ENCODE measurements at places on chromosomes 4 and X. TPM values are rescaled to one million over a fixed set of nuclear protein-coding genes. Genes with fewer than 3 reads are reported as not detected.

DNA sequence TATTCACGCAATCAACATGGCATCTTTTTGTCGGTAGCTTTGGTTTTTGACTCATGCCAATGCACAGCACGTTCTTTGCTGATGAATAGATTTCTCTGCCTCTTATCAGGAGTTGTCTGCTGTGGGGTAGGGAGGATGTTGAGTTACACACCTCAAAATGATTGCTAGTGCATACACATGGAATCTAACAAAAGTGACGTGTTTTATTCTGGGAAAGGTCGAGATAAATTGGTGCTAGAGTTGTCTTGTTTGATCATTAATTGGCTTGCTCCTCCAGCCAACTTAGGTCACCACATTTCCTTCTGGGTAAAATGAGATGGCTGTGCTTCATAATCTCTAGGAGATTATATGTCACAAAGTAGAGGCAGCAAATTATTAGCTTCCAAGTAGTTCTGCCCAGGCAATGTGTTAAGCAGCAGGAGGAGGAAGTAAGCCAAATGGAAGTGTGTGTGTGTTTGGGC lies 3.9 kb downstream of the RAB9A start:
- DNase-seq, result no peak

DNA sequence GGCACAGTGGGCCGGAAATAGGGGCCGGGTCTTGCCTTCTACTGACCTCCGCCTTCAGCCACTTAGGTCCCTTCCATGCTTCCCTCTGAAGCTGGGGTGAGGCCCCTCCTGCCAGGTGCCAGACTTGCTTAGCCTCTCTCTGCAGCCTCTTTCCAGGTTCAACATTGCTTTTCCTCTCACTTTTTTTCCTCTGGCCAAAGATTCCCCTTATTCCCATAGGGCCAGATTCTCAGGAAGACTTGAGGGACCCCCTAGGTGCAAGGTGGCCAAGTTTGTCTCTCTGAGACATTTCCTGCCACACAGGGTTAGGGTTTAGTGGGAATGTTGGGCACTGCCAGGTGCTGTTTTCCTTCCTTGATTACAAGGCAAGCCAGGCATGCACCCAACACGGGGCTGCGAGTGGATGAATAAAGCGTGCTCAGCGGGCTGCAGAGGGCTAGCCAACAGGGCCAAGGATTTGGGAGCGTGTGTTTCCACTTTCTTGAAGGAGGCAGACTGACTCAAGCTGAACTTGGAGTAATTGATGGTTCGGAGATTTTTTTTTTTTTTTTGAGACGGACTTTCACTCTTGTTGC lies 7.6 kb upstream of the GJB1 start:
- DNase-seq, result no peak

- DNase-seq, result no peak
These were observed 235.7 kb upstream of the MAGEB16 start for GRCh38 chrX:35562395-35562794.

The NAP1L2 gene
- total RNA-seq, result 11.1 TPM

DNA sequence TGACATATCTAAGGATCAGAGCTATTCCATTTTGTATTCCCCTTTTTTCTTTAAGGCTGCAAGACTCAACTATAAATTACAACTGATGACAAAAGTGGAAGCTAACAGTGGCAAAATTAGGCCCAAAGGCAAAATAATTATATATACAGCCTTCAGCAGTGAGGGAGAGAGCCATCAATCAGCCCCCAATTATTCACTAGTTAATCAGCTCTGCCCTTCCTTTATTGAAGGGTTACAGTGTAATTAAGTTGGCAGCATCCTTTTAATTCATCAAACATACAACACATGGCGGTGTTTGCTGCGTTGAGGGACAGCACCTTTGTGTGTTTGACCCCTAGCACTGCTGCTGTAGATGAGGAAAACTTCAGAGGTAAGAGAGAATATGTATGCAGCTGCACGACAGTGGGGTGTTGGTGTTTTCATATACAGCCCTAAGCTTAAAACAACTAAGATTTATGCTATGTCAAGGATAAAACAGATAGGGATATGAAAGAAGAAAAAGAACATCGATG lies 973.9 kb upstream of the POU3F4 start:
- DNase-seq, result no peak

GRCh38 chr4:54657185-54657550 lies 589 bp upstream of the KIT start:
- DNase-seq, result no peak

The PNMA6F gene
- total RNA-seq, result not detected

GRCh38 chr4:140866492-140867005 lies 110.4 kb upstream of the TBC1D9 start:
- DNase-seq, result no peak

- no peak for DNase-seq
These were observed 6.5 kb downstream of the SMIM9 start for GRCh38 chrX:154828016-154828408.

DNA sequence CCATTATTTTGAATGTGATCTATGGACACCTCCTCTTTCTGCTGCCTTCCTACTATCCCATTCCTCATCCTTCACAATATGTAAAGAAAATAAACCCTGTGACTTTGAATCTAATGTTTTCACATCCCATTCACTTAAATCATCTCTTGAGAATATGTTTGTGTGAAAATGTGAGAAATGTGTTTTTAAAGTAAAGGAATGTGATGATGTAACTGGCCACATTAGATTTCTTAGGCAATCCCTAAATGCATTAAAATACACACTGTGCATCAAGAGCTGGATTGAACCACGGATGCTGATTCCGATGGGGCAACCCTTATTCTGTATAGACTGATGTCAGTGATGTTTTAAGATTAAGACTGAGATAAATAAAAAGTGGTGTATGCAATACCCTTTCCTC lies 558.9 kb upstream of the TENM3 start:
- DNase-seq, result no peak

GRCh38 chr4:20496068-20496467 lies 204.2 kb upstream of the PACRGL start:
- DNase-seq, result no peak

The SLIT2 gene
- total RNA-seq, result 0.50 TPM

GRCh38 chr4:156734965-156735895 lies 236.4 kb downstream of the PDGFC start:
- DNase-seq, result no peak

GRCh38 chr4:54904953-54905352 lies 220.4 kb downstream of the KDR start:
- no peak for DNase-seq

The GBA3 gene
- not detected for total RNA-seq

- DNase-seq, result no peak
These were observed 2024.0 kb downstream of the PCDH7 start for GRCh38 chr4:32744211-32744610.

DNA sequence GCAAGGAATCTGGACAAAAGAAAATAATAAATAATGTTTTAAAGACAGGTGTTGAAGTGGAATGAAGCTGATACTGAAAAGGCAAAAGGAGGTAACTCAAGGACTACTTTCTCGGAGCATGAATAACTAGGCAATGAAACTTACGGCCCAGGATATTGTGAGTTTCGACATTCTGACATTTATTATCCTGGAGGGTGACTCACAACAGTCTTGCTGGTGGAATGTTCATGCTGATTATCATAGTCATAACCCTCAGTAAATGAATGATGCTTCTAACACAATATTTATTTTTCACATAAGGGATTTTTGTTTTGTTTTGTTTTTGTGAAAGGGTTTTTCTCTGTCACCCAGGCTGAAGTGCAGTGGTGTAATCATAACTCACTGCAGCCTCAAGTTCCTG lies 147.0 kb upstream of the HPGD start:
- DNase-seq, result no peak

The RTL3 gene
- not detected for total RNA-seq

The CRMP1 gene
- total RNA-seq, result not detected

DNA sequence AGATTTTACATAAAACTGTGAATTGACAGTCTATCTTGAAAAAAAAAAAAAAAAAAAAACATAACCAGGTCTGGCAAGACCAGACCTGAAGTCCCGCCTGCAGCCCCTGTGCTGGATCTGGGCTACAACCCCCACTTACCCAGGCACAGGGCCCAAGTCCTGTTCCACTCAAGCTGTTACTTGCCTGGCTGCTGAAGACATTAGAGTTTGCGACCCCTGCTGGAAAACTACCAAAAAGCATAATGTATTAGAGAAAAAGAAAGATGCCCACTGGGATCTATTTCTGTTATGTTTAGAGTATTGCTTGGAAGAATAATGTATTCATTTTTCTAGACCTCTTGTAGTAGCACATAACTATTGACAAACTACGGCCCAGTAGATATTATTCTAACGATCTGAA lies 4.7 kb downstream of the HS3ST1 start:
- no peak for DNase-seq

The BRS3 gene
- total RNA-seq, result not detected

The PCDH11X gene
- not detected for total RNA-seq

The POLR2B gene
- 108 TPM for total RNA-seq

- no peak for DNase-seq
These were observed 19.3 kb upstream of the SFRP2 start for GRCh38 chr4:153808175-153808574.
